ENCODE measurements at places on chromosomes 16 and 17. TPM values are rescaled to one million over a fixed set of nuclear protein-coding genes. Genes with fewer than 3 reads are reported as not detected.

Gene ALOX15
- not detected for total RNA-seq

Gene KLHL10
- total RNA-seq = not detected

Gene SAMD14
- total RNA-seq = 95.0 TPM

Gene CSH2
- total RNA-seq = 0.56 TPM

Gene CDH5
- total RNA-seq = 9.6 TPM

Gene SLFN12
- not detected for total RNA-seq

Gene C16orf86
- 3.4 TPM for total RNA-seq

Gene CD300C
- total RNA-seq = not detected

Gene GPRC5B
- total RNA-seq = 8.7 TPM

Data from glutamatergic neuron (in vitro differentiated cells).